Kidney (tissue), 22 donors: ENCODE measurements at places on chromosomes 3 and 15. TPM values are rescaled to one million over a fixed set of nuclear protein-coding genes. Genes with fewer than 3 reads are reported as not detected.

Gene XCR1
- polyA plus RNA-seq = not detected

Gene CA12
- polyA plus RNA-seq = 242 TPM

Gene PLSCR5
- not detected for polyA plus RNA-seq

Gene ATP13A4
- polyA plus RNA-seq = 0.49 TPM

Gene ASB7
- polyA plus RNA-seq = 5.3 TPM

Gene GOLGA8S
- polyA plus RNA-seq = 0.13 TPM

Gene RHOV
- 4.6 TPM for polyA plus RNA-seq

Gene HRG
- polyA plus RNA-seq = 22.8 TPM

Gene FBXL22
- 1.2 TPM for polyA plus RNA-seq

Gene MELTF
- 6.1 TPM for polyA plus RNA-seq

Gene FAM219B
- 41.7 TPM for polyA plus RNA-seq

Gene GNAI2
- polyA plus RNA-seq = 141 TPM

Gene TERC
- polyA plus RNA-seq = not detected
